NCI-H1048 (cell line): ENCODE measurements at places on chromosomes 5 and 9.

GRCh38 chr5:157356576-157356975 lies 90.7 kb downstream of the CYFIP2 start:
- DNase-seq = no peak

GRCh38 chr5:32779754-32780415 lies 68.8 kb downstream of the NPR3 start:
- DNase-seq = no peak

DNA sequence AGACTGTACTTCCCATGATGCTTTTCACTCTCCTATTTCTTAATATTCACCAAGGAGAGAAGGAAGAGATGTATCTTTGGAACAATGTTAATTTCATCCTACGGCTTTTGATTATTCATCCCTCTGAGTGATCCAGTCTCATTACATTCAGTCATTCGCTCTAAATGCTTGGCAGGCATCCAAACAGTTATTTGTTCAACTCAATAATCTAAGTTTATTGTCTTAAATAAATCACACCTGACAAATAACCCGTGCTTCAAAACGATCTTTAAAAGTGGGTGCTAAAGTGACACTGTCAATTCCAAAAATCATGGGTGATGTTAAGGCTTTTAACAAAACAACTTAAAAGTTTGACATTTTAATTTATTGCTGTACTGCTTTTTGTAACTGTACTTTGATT lies 233.1 kb downstream of the RASEF start:
- no peak for DNase-seq

DNA sequence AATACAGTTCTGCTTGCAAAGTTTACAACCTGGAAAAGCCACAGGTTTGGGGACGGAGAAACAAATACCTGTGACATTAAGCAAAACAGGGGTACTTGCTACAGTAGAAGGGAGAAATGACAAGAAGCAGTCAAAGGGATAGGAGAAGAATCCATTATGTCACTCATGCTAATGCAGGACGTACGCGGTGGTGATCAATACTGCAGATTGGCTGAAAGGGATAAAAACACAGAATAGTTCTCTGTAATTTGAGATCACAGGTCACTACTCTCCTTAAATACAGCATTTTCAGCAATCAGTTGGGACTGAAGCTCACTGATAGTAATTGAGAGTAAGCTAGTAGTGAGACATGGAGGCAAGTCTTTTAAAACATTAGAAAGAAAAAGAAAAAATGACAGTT lies 130.3 kb upstream of the MTAP start:
- DNase-seq = no peak

GRCh38 chr9:133371261-133371711 lies 4.6 kb downstream of the SURF4 start:
- DNase-seq = no peak

DNA sequence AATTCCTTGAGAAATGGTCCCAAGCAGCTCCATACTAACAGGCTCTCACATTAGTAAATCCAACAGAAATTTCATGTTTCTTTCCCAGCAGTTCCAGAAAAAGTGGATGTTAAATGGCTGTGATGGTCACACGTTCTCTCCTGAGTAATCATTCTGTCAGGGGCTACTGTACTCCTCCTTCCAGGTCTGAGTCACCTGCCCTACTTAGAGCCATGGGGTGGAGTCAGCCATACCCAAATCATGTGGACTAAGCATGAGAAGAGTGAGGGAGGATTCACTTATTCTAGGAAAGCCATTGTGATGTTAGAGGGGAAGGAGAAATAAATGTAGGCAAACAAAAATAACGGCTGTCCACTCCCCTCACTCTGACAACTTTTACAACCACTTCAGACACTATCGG lies 547.2 kb downstream of the CSNK1G3 start:
- no peak for DNase-seq

DNA sequence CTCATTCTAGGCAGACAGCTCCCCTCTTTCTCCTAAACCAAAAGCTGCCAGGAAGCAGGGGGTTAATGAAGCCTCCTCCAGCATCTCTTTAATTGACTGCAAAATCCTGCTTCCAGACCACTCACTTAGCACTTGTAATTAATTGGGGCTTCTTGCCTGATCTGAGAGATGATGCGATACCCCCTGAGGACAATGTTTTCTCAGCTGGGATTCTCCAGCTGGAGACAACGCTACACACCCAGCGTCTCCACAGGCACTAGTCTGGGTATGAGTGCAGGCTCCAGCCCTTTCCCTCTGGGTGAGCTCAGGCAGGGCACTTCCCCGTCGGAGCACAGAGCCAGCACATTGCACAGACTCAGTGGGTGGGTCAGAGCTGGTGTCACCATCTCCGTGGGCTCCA lies 16.1 kb downstream of the CPLX2 start:
- no peak for DNase-seq

- no peak for DNase-seq
These were observed 19.0 kb downstream of the C9orf152 start for GRCh38 chr9:110188991-110189390.

DNA sequence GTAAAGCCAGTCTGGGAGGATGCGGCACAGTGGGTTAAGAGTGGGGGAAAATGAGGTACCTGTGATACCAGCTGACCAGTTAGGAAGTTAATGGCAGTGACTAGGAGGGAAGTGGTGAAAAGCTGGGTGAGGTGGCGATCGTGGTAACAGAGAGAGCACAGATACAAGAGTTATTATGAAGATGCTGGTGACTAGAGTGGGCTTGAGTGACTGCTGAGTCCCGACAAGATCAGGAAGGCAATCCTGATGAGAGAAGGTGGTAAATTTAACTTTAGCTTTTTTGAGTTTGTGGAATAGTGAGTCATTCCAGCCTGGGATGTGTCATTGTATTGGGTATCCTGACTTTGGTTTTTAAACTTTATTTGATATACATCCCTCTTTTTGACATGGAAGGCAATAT lies 38.8 kb downstream of the CMYA5 start:
- no peak for DNase-seq

GRCh38 chr9:107136296-107136695 lies 146.8 kb upstream of the RAD23B start:
- DNase-seq = no peak

DNA sequence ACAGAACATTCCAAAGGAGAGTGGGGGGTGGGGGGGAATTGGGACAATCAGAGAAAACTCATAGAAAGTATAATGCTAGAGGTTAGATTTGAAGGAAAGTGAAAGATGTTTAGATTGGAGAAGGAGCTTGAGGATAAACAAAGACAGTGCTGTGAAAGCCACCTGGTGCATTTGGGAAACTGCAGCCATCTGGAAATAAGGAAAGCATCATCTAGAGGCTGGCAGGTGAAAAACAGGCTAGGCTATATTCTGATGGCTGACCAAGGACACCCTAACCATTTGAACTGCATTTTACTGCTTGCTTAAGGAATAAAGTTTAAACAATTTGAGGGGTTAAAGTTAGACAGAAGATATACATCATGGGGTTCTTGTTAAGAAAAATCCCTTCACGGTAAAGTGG lies 296.4 kb downstream of the CETN3 start:
- no peak for DNase-seq

DNA sequence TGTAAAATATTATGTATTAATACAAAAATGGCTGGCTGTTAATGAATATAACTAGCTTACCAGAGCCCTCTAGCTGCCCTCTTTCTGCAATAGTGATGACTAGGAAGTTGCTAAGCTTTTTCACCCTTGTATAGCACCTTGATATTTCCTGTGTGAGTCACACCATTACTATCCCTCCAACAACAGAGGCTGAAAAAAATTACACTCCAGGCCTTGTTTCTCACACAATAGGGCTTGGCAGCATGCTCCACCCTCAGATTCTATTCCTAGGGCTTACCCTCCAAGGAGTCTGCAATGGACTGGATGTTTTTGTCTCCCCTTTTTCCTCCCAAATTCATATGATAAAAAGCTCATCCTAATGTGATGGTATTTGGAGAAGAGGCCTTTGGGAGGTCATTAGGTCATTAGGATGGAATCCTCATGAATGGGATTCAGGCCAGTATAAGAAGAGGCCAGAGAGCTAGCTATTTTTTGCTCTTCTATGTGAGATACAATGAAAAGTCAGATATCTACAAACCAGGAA lies 184.6 kb upstream of the MAP1B start:
- no peak for DNase-seq

DNA sequence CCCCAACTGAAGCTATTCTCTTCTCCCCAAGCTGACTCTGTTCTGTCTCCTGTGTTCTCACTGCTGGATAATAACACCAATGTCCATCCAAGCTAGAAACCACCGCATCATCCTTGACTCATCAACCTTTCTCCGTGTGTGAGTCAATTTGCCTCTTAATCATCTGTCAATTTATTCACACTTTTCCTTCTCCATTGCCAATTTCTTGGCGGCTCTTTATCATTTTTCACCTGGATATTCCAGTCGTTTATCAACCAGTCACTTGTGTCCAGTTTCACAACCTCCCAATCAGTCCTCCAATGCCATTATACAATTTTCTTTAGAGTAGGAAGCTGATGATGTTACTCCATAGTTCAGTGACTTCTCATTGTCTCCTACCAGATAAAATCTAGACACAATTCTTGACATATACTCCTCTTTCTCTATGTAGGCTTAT lies 45.4 kb upstream of the LIFR start:
- DNase-seq = no peak

DNA sequence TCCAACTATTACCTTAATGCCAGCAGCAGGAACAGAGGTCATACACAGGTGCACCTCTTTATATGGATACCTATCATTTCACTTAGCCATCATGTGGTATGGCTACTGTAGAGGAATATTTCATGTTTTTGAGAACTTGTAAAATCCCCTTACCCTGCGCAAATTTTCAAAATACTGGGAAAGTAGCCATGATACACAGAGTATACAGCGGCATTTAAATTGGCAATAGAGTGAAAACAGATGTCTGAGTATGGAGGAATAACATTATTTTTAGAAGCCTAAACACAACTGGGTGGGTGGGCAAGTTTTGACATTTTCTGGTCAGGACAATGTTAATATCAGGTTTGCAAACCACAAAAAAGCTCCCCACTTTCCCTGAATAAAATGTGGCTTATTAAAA lies 109.5 kb downstream of the SMIM23 start:
- DNase-seq = no peak

GRCh38 chr5:168413062-168413461 lies 73.2 kb upstream of the RARS1 start:
- DNase-seq = no peak

- DNase-seq = no peak
These were observed 352.7 kb downstream of the SPOCK1 start for GRCh38 chr5:137146402-137146890.

- no peak for DNase-seq
These were observed 298.7 kb upstream of the BRINP1 start for GRCh38 chr9:119667916-119668315.

DNA sequence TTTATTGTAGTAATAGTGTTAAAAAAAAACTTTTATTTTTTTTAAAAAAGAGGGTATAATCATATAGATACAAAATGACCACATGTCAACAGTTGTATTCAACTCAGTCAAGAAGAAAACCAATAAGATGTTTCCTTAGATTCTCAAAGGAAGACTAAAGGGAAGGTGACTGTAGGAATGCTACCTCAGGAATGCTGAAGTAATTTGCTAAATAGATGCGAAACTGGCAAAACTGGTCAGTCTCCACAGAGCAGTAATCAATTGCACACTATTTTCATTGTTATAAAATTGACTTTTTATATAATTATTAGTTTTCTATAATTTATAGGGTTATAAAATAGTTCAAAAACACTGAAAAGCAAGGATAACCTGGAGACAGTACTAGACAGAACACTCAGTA lies 204.8 kb downstream of the GABRG2 start:
- no peak for DNase-seq

DNA sequence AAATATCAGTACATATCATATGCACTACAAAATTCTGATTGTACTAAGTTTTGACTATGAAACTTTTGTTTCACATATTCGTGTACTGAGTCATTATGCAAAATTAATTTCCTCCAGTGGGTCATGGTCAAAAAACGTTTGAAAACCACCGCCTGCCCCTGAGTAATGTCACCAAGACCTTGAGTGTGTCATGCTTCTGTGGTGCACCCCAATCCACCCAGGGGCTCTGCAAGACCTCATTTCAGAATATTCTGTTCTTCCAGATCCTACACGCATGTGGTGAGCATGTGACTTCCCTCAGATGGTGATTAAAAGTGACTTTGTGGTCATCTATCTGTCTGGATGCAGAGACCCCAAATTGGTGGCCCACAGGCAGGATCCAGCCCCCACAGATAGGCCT lies 31.0 kb downstream of the ABLIM3 start:
- DNase-seq = no peak

DNA sequence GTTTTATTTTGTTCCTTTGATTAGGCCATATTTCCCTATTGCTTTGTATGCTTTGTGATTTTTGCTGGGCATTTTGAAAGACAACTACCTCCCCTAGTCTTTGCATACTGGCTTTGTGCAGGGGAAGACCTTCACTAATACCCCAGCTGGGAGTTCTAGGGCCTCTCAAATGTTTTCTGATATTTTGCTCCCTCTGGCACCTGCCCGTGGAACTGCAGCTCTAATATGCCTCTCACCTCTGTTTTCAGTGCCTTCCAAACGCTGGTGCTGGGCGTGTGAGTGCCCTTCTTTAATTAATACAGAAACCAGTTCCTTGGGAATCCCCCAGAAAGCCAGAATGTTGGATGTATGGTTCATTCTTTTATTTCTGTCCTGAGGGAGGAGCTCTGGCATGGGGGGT lies 204.5 kb downstream of the COMMD10 start:
- DNase-seq = no peak

- DNase-seq = no peak
These were observed 53.0 kb upstream of the KLF4 start for GRCh38 chr9:107542411-107543157.

GRCh38 chr5:122153230-122153629 lies 23.9 kb downstream of the ZNF474 start:
- no peak for DNase-seq

DNA sequence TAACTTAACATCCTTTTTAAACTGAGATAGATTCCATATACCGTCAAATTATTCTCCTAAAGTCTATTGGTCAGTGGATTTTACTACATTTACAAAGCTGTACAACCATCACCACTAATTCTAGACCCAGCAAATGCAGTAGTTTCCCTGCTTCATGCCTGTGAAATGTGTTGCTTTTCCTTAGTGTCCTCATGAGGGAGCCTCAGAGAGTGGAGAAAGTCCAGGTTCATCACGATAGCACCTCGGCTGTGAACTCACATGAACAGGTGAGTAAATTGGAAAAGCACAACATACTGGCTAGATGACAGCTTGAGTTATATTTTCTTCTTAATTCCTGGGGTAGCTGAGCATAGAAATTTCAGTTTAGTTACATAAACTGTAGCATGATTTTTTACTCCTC lies 653.7 kb downstream of the MTRR start:
- no peak for DNase-seq

DNA sequence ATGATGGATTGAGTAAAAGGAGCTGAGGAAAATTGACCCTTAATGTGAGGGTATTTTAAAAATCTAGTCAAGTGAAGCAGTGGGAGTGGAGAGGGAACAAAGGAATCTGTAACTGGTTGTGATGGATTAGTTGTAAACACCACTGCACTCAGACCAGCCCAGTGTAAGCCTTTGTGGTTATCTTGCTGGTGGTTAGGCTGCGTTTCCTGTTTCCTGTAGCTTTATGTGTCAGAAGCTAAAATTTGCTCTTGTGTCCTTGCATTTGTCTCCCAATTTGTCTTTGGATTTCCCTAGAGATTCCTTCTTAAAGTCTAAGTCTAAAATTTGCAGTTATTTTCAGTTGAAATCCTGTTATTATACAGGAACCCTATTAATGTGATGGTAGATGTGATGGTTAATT lies 6.3 kb downstream of the IFNA21 start:
- DNase-seq = no peak
